ENCODE measurements at places on chromosomes 3 and 15.

DNA sequence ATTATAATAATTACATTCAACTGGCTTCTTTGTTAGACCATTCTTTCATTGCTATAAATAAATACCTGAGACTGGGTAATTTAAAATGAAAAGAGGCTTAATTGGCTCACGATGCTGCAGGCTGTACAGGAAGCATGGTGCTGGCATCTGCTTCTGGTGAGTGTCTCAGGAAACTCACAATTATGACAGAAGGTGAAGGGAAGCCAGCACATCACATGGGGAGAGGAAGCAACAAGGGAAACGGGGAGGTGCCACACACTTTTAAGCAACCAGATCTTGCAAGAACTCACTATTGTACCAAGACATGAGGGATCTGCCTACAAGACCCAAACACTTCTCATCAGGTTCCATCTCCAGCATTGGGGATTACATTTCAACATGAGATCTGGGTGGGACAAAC lies 413.1 kb upstream of the ARRDC4 start:
- no peak for DNase-seq

DNA sequence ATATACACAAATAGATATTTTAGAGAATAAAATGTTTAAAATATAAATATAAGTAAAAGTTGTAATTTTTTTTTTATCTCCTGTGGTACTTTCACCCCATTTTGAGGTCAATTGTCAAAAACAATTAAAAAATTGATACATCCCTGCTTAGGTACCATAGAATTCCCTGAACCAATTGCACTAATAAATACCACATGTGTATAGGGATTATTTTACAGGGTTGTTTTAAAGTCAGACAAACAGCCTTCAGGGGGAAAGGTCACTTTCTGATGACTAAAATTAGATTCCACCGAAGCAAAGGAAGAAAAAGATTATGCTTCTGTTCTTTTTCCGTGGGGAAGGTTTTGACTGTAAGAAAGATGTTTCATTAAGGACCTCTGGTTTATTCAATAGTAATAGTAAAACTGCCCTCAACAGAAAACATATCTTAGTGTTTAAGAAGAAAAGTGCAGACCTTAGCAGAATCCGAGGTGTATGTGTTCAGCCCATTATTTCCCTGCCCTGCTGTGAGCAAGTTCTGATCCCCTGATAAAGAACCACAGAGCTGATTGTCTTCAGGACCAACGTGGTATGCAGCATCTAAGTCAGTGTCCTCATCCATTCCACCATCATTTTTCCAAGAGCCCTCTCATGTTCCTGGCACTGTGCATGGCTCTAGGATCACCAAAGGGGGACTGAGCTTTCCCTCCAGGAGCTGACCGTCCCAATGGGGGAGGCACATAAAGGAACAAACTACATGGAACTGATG lies 132.9 kb upstream of the IL12A start:
- no peak for DNase-seq

DNA sequence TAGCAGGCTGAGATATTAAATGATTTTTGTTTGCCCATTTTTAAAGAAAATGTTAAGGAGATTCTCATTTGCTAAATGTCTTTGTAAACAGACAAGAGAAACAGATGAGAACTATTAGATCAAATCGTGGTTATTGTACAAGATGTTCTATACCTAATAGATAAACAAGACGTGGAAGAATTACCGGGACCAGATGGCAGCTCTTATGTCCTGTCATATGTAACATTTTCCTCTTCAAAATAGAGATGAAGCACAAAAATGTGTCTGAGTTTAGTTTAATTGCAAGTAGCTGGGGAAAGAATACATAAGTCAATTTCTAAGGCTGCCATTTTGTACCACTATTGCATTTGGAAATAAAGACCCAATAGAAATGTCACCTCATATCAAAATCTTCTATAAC lies 553.7 kb downstream of the TUSC7 start:
- no peak for DNase-seq

DNA sequence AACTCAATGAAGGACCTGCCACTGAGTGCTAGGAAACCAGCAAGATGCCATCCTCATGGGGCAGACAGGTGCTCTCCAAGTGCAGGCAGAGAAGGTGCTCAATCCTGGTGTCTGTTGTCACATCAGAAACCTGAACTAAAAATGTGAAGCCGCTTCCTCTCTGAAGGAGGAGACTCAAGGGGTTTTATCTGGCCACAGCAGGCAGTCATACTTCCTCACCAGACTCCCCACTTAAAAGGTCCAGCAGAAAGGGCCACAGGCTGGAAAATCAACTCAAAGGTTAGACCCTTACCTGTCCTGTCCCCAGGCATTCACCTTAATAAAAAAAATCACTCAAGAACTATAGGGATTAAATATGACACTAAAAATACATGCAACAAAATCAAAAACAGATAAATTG lies 4.8 kb downstream of the CCDC12 start:
- DNase-seq = no peak

DNA sequence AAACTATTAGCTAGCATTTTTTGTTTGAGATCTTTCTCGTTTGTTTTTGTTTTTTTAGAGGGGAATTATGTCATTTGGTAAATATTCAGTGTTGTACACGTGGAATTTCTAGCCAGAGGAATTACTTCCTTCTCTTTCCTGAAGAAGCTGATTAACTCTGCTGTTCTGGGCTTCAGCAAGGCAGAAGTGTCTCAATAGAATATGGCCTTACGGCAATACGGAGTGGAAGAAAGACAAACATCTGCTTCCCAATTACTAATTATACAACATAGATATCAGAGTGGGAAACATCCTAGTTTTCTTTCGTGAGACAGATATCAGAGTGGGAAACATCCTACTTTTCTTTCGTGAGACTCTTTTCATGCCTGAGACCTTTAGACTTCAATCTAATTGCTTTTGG lies 11.9 kb downstream of the P3H2 start:
- no peak for DNase-seq

GRCh38 chr3:112140584-112140983 lies 7.5 kb upstream of the GCSAM start:
- no peak for DNase-seq

DNA sequence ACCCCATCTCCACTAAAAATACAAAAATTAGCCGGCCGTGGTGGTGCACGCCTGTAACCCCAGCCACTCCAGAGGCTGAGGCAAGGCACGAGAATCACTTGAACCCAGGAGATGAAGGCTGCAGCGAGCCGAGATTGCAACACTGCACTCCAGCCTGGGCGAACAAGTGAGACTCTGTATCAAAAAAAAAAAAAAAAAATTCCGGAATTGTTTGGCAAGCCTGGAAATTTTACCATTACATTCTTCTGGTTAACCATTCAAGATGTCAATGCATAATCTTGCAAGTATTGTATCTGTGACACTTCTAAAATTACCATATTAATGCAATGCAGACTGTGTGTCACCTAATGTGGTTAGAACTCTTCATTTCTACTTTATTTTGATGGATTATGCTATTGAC lies 67.0 kb downstream of the CSNK1G1 start:
- no peak for DNase-seq

- DNase-seq = no peak
These were observed 86.9 kb downstream of the KLF15 start for GRCh38 chr3:126270145-126270811.

DNA sequence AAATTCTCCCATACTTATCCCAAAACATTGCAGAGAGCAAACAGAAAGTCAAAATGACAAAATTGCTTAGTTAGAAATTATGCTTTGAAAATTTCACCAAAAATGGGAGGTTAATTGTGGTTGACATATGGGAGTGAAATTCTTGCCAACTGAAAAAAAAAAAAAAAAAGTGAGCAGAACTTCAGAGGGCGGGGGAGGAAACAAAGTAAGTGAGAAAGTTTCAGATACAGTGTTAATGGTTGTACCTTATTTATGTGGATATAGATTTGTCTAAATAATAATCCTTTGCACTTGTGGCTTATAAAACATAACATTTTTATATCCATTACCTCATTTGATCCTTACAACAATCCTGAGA lies 91.5 kb upstream of the RAP2B start:
- no peak for DNase-seq

DNA sequence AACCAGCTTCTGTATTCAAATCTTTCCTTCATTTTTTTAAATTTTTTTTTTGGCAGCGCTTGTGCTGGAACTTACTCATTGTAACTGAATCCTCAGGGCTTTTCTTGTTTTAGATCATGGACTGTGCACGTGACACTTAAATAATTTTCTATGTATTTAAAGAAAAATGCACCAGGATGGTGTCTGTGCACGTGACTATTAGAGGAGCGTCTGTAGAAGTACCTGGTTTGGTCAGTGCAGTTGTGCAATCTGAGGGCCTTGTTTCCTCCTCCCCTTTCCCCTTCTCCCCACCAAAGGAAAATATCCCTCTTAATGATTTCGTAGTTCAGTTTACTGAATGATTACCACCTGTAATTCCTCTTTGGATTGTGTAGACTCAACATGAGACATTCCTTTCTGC lies 31.3 kb downstream of the EDEM1 start:
- DNase-seq = no peak

- no peak for DNase-seq
These were observed 1129.6 kb upstream of the GBE1 start for GRCh38 chr3:82891028-82891427.

DNA sequence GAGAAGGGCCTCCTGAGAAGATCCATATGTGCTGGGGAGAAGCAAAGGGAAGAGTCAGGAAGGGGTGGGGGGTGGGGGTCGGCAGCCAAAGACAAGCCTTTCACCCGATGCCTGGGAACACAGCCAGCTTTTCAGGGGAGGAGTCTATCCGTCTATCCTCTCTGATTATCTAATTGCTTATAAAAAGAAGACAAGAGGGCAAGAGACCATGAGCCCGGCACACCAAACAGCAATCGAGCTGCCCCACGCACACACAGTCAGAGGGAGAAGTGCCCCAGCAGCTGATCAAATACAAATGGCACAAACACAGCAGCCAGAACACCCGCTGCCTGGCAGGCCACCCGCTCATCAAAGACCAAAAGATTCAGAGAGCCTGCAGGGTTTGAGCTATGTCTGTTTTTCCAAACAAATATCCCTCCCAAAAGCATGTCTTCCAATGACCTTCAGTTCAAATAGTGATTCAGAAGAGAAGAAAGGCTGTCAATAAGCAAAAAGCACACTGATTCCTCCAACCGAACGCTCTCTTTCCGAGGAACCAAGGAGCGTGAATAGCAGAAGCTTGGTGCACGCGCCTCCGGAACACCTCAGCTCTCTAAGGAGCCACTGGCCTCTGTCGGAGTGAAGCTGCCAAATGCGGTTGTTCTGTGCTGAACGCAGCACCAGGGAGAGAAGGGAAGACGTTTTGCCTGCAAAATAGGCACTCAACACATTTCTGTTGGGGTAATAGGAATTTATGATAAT lies 419.2 kb downstream of the OCA2 start:
- peak; percentile 53 for DNase-seq

DNA sequence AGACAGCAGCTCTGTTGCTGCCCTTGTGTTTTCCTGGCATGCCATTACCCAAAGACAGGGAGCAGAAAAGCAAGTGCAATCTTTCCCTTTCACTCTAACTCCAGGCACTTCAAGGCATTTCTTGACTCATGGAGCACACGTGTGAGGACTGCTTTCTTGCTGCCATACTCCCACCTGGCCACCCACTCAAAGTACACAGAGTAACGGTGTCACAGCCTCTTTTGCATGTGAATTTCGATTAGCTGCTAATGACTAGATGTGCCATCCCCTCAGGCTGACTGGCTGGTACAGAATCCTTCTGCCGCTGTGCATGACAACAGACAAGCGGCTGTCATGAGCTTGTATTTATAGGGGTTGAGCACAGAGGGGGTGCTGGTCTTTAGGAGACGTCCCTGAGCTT lies 380.6 kb downstream of the CTNNB1 start:
- no peak for DNase-seq

DNA sequence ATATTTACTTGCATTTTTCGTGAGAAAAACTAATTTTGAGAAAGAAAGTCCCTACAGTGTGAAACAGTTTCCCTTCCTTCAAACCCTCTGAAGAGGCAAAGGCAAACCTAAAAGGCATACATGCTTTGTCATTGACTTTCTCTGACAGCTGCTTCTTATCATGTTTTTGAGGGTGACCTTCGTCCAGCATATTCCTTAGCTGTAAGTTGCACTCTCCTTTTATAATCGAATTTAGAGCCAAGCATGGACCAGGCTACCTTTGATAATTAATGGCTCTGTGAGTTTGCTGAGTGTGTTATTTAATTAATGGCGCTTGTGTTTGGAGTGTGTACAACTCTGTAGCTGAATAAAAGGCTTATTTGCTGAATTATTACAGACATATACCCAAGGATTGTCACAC lies 684.2 kb upstream of the CFAP20DC start:
- DNase-seq = no peak

GRCh38 chr15:96349034-96349856 lies 18.7 kb downstream of the NR2F2 start:
- no peak for DNase-seq

DNA sequence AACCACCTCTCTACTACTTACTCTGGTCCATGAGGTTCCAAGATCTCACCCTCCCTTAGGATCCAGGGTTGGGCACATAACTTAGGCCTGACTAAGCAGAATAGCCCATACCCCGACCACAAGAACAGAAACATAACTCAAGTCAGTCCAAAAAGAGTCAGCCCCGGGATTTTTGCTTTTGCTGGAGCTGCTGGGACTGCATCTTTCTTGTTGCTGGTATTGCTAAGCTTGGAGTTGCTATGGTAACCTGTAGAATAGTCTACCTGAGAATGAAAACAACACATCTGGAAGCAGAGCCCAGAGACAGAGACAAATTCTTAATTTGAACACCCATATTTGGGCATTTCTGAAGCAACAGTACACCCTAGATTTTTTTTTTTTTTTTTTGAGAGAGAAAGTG lies 6.5 kb downstream of the RUBCN start:
- DNase-seq = no peak

DNA sequence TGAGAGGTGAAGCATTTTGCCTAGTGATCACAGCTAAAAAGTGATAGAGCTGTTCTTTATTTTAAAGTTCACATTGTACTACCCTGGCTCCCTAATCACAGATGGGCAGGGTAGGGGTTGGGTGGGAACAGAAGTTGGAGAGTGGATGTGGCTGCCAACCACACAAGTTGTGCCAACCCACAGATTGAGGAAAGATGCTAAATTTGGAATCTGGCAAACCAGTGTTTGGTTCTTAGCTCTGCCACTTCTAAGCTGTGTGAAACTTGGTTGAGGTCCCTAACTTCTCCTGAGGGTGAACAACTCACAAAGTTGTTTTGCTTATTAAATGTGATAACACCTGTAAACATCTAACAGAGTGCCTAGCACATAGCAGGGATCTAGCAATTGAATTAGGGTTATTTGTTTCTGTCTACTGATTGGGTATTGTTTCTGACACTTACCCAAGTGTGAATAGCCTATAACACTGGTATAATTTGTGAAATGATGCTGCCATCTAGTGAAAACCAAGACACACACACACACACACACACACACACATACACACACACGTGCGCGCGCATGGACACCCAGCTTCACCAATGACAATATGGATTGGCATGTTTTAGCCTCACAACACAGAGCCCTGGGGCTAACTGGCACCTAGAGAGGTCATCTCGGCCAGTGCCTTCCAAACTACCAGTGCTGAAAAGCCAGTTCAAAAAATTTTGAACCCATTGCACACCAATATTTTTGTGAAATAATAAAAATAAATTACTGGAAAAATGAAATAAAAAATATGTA lies 25.3 kb downstream of the ADGRG7 start:
- DNase-seq = peak; percentile 3
